ENCODE measurements at places on chromosomes 16 and 17. TPM values are rescaled to one million over a fixed set of nuclear protein-coding genes. Genes with fewer than 3 reads are reported as not detected.

C16orf96 gene
- not detected for polyA plus RNA-seq

GP1BA gene
- polyA plus RNA-seq, result not detected

ABCA8 gene
- polyA plus RNA-seq, result 7.0 TPM

FMNL1 gene
- polyA plus RNA-seq, result 9.2 TPM

PRDM7 gene
- polyA plus RNA-seq, result not detected

FKBP10 gene
- 18.4 TPM for polyA plus RNA-seq

FSCN2 gene
- not detected for polyA plus RNA-seq
